IMR-90 (cell line): ENCODE measurements at places on chromosomes 6 and 20. TPM values are rescaled to one million over a fixed set of nuclear protein-coding genes. Genes with fewer than 3 reads are reported as not detected.
A peak's percentile ranks its signal among the peaks of the same experiment; 100 is the strongest.

GRCh38 chr6:161073930-161074329 lies 82.4 kb downstream of the MAP3K4 start:
- DNase-seq = no peak
- H3K27ac ChIP-seq = no peak overlapping the region
- H3K4me1 ChIP-seq = no peaks in the 10 kb centered on the region
- no peak overlapping the region for H3K4me3 ChIP-seq

- DNase-seq = no peak
- H3K27me3 ChIP-seq = no peaks in the 10 kb centered on the region
- no peak overlapping the region for H3K27ac ChIP-seq
- H3K4me3 ChIP-seq = no peak overlapping the region
These were observed 115.1 kb downstream of the MAN1A1 start for GRCh38 chr6:119234457-119234856.

DNA sequence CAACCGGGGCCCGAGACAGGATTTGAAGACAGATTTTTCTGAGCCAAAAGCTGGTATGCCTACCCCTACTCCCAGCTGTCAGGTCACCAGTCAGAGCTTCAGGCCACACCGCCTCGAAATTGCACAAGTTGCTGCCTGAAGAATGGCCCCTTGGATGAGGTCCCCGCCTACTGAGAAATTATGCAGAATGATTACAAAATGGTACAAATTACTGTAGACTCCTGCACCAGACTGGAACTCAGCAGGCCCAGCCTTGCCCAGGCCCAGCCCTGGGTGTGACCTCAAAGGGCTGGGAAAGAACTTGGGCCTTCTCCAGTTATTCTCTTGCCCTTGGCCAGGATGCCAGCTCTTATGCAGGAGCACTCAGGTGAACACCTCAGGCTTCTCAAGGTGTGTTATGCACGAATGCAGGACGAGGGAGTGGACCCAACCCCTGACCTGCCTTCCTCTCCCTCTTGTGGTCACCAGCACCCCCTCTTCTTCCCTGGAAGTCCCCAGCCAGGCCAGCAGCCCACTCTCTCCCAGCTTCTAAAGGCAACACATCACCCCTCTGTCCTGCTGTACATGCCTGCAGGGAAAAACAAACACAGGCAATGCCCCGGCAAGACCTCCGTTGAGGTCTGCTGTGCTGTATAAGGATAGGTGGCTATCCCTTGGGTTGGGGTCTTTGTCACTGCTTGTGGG lies 88.7 kb upstream of the NAA20 start:
- DNase-seq = no peak
- H3K4me1 ChIP-seq = peaks cover 16% of the 10 kb centered on the region
- no peak overlapping the region for H3K4me3 ChIP-seq
- no peaks in the 10 kb centered on the region for H3K27me3 ChIP-seq
- no peak overlapping the region for H3K27ac ChIP-seq

- DNase-seq = no peak
- H3K4me1 ChIP-seq = no peaks in the 10 kb centered on the region
- no peak overlapping the region for H3K27ac ChIP-seq
These were observed 25.0 kb downstream of the GDAP1L1 start for GRCh38 chr20:44271915-44272663.

C6orf52 gene
- total RNA-seq = not detected in 2 replicates

- H3K36me3 ChIP-seq = no peaks in the 10 kb centered on the region
- H3K4me3 ChIP-seq = no peak overlapping the region
- H3K4me1 ChIP-seq = no peaks in the 10 kb centered on the region
- no peaks in the 10 kb centered on the region; the same call in 1 of the 2 replicates for H3K27me3 ChIP-seq
- DNase-seq = peak; percentile 59
- H3K27ac ChIP-seq = no peak overlapping the region
These were observed 129.0 kb upstream of the TNFAIP3 start for GRCh38 chr6:137737836-137738596.

DNA sequence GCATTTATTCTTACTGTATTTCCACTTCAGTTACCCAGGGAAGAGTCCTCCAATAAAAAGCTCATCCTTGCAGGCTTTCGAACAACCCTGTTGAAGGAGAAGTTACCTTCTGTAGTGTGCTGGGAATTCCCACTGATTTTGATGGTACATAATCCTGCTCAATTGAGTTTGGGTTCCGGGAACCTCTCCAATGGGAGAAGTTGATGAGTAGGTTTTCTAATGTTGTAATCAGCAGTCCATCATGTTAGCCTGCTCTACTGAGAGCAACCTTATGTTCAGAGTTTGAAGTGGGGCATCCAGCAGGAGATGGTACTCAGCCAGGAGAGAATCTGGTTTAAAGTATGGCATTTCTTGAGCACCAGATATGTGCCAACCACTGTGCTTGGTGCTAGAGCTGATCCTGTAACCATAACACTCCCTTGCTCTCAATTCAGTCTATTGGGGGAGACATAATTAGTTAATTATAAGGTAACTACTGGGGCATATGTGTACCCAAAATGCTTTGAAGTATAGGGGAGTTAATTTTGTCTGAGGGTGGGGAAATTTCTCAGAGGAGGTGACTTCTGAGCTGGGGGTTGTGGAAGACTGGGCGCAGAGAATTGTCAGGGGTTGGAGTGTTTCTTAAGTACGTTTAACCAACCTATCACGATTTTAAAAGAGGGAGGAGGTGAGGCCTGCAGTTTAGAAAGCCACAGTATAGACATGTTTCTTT lies 2.1 kb downstream of the TOP1 start:
- H3K4me3 ChIP-seq = peak overlapping the region; percentile 76
- H3K4me1 ChIP-seq = peaks cover 11% of the 10 kb centered on the region
- H3K36me3 ChIP-seq = peaks cover 2% of the 10 kb centered on the region

- no peak for DNase-seq
- H3K27ac ChIP-seq = no peak overlapping the region
- H3K27me3 ChIP-seq = peaks cover 3% of the 10 kb centered on the region; the same call in 1 of the 2 replicates
These were observed 231.2 kb downstream of the ANKRD60 start for GRCh38 chr20:57996936-57997890.

DNA sequence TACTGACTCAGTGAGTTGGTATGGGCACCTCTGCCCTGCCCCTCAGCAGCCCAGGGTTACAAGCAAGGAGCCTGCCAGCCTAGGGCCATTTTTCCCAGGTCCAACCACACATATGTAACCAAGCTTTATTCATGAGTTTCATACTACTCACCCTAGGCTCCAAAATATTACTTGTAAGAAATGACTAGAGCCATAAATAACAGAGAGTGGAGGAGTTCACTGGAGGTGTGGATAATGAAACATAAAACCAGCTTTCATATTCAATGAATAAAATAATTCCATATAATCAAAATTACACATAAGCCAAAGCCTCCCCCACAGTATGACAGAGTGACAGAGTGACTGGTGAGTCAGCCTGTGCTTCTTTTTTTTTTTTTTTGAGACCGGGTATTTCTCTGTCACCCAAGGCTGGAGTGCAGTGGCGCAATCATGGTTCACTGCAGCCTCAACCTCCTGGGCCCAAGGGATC lies 229.8 kb upstream of the SASH1 start:
- H3K4me3 ChIP-seq = no peak overlapping the region
- H3K4me1 ChIP-seq = no peaks in the 10 kb centered on the region
- H3K27ac ChIP-seq = no peak overlapping the region
- no peak for DNase-seq
- no peaks in the 10 kb centered on the region for H3K27me3 ChIP-seq

BPIFB1 gene
- not detected in 2 replicates for total RNA-seq

DNA sequence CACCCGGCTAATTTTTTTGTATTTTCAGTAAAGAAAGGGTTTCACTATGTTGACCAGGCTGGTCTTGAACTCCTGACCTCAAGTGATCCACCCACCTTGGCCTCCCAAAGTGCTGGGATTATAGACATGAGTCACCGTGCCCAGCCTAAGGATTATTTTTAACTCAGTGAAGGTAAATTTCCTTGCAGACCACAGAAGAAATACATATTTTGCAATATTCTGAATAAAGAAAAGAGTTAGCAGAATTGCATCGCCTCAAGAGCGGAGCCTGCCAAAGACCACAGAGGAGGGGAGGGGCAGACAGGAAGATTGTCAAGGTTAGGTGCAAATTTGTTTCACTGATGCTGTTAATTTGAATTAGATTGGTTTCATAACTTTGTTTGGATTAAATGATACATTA lies 47.4 kb downstream of the SOD2 start:
- no peaks in the 10 kb centered on the region for H3K27me3 ChIP-seq
- no peak overlapping the region for H3K4me3 ChIP-seq
- H3K27ac ChIP-seq = no peak overlapping the region
- H3K4me1 ChIP-seq = peaks cover 4% of the 10 kb centered on the region; the same call in 1 of the 2 replicates
- no peak for DNase-seq

GRCh38 chr6:9933677-9934076 lies 481.2 kb downstream of the TFAP2A start:
- H3K27me3 ChIP-seq = no peaks in the 10 kb centered on the region
- no peaks in the 10 kb centered on the region for H3K4me1 ChIP-seq
- DNase-seq = no peak
- no peak overlapping the region for H3K27ac ChIP-seq
- no peak overlapping the region for H3K4me3 ChIP-seq

BACH2 gene
- 1.1 and 1.3 TPM in 2 replicates for total RNA-seq

GRCh38 chr20:63081831-63082230 lies 75.1 kb upstream of the BHLHE23 start:
- no peaks in the 10 kb centered on the region for H3K36me3 ChIP-seq
- H3K27me3 ChIP-seq = peaks cover 18% of the 10 kb centered on the region

CPNE5 gene
- not detected in 2 replicates for total RNA-seq

- no peak overlapping the region for H3K27ac ChIP-seq
- peaks cover 64% of the 10 kb centered on the region for H3K27me3 ChIP-seq
- DNase-seq = no peak
- H3K4me3 ChIP-seq = no peak overlapping the region
- no peaks in the 10 kb centered on the region for H3K36me3 ChIP-seq
- no peaks in the 10 kb centered on the region for H3K4me1 ChIP-seq
These were observed 35.3 kb downstream of the YTHDF1 start for GRCh38 chr20:63180569-63181185.

DNA sequence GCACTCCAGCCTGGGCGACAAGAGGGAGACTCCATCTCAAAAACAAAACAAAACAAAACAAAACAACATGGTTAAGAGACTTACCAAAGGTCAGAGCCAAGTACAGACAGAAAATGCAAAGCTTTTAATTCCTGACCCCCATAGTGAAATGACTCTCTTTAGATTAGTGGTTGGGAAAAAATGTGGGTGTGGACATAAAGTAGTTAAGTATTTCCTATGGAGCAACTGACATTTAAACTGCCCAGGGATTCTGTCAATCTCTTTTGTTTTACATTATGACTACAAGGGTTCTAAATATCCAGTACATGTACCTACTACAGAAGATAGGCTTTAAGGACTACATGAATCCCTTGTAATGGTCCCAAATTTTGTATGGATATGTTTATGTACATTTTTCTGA lies 75.1 kb downstream of the IRAK1BP1 start:
- DNase-seq = peak; percentile 15
- peaks cover 16% of the 10 kb centered on the region for H3K36me3 ChIP-seq
- no peak overlapping the region for H3K4me3 ChIP-seq

OPN5 gene
- not detected in 2 replicates for total RNA-seq

DNA sequence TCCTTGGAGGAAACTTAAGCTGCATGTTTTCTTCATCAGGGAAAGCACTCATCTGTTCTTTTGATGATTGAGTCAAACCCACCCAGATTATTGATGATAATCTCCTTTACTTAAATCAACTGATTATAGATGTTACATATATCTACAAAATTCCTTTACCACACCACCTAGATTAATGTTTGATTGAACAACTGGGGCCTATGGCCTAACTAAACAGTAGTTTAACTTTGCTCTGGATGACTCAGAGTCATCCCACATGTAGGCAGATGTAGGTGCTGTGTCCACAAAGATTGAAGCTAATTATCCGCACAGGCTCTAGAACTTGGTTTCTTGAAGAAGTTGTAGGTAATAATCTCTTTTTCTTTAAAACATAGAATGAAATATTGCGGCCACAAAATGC lies 42.2 kb downstream of the PKIB start:
- DNase-seq = peak; percentile 24
- no peak overlapping the region for H3K27ac ChIP-seq
- H3K27me3 ChIP-seq = no peaks in the 10 kb centered on the region
- no peaks in the 10 kb centered on the region for H3K4me1 ChIP-seq
- H3K4me3 ChIP-seq = no peak overlapping the region
- no peaks in the 10 kb centered on the region for H3K36me3 ChIP-seq

GRCh38 chr6:161869491-161869890 lies 595.6 kb upstream of the AGPAT4 start:
- no peak overlapping the region for H3K4me3 ChIP-seq
- no peaks in the 10 kb centered on the region for H3K36me3 ChIP-seq
- no peaks in the 10 kb centered on the region for H3K27me3 ChIP-seq
- H3K27ac ChIP-seq = no peak overlapping the region

SLC22A2 gene
- not detected in 2 replicates for total RNA-seq
